Mesenchymal stem cell (in vitro differentiated cells and primary cell): ENCODE measurements at places on chromosomes 12 and 14.
A peak's percentile ranks its signal among the peaks of the same experiment; 100 is the strongest.

- no peak for DNase-seq
Observed at GRCh38 chr12:110343736-110344555, 59.6 kb downstream of the ANAPC7 start.

DNA sequence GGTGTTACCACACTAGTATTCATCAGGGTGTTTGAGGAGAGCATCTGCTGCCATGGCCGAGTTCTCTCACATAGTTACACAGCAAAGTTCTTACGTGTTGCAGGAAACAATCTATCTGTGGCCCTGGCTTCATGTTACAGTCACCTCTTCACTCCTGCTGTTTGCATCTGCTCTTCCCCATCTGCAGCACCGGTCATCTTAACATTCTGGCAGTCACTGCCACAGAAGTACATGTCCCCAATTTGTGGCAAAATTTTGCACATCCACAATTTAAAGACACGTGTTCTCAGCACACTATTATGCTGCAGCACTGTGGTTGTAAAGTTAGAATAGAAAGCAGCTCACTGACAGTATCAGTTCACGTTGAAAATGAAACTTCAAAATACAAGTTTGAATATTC lies 23.2 kb downstream of the MAPK1IP1L start:
- DNase-seq: peak; percentile 35

DNA sequence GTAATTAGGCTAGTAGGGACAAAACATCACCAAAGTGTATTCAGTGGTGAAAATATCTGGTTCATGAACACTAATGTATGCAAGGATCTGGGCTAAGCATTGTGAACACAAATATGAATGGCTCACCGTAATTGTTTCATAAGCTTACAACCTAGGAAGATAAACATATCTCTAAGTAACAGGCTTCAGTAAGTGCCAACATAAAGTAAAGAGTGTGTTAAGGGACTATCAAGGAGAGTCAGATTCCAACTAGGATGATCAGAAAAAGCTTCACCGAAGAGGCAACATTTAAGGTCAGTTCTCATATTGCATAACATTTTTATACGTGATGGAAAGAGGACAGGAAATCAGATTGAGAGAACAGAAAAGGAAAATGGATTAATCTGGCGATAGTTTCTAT lies 29.4 kb downstream of the ABCC9 start:
- DNase-seq: no peak

DNA sequence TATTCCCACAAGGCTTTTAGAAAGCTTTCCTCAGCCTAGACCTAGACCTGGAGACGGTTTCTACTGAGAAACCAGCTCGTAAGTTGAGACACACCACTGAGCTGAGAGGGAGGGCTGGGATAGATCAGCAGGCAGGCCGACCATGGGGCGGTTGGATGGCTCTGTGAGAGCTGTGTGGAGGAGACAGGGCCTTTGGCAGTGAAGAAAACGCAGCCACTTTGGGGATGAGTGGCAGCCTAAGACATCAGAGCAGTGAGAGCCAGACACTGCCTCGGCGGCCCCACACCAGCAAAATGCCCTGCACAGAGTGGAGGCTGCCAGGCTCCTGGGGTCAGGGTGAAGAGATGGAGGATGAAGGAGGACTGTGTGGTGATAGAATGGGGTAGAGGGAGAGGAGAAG lies 46.0 kb downstream of the CACNA2D4 start:
- no peak for DNase-seq

DNA sequence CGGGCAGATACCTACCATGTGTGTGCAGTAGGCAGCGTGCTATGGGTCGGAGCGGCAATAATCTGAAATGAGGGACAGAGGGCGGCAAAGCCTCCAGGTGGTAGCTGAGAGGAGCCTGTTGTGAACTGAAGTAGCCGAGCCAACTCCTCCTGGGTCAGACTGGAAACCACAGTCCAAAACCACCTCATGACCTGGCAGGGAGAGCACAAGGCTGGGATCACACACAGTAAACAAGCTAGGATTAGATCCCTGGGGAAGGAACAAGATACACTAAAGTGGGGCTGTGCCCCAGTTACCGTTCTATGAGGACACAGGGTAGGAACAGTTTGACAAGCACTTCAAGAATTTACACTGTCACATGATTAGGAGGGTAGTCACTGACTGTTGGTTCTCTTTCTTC lies 49.0 kb downstream of the AREL1 start:
- peak; percentile 35 for DNase-seq

DNA sequence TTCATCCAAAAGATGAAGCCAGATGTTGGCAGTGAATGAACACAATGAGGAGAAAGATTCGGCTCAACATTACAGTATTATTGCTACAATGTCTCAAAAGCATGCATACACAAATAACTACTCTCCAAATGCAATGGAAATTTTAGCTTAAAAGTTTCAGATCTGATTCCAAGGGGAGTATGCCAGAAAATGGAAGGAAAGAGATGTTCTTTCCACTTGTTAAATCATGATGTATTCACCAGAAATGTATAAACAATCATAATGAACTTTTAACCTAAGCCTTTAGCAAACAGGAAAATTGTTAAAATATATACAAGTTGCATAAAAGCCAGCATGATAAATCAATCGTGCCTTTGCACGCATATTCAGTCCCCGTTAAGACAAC lies 62.1 kb downstream of the SH2B3 start:
- DNase-seq: peak; percentile 56

DNA sequence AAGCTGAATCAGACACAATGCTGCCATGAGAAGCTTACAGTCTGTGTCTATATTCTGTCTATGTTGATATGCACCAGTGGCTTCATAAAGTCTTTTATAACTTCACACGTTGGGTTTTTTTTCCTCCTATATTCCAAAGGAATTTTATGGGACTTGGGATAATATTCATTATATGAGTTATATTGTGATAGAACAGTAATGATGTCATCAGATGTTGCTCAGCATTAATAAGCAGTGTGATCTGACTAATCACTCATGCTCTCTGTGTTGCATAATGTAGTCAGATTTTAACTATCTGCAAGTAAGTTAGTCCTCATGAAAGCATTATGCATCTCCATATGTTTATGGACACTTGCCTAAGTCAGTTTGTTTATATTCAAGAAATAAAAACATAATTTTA lies 159.6 kb downstream of the PLCZ1 start:
- DNase-seq: peak; percentile 6

DNA sequence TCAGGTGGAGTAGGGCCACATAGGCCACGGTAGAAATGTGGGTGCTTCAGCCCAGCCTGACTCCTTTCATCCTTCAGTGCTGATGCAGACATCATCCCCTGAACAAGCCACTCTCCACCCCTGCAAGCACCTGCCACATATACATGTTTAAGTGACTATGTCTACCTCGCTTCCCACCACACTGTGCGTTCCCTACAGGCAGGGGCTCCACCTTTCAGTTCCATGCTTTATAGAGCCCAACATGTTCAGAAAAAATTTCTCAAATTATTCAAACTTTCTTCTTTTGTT lies 11.6 kb downstream of the SLC7A7 start:
- DNase-seq: no peak

DNA sequence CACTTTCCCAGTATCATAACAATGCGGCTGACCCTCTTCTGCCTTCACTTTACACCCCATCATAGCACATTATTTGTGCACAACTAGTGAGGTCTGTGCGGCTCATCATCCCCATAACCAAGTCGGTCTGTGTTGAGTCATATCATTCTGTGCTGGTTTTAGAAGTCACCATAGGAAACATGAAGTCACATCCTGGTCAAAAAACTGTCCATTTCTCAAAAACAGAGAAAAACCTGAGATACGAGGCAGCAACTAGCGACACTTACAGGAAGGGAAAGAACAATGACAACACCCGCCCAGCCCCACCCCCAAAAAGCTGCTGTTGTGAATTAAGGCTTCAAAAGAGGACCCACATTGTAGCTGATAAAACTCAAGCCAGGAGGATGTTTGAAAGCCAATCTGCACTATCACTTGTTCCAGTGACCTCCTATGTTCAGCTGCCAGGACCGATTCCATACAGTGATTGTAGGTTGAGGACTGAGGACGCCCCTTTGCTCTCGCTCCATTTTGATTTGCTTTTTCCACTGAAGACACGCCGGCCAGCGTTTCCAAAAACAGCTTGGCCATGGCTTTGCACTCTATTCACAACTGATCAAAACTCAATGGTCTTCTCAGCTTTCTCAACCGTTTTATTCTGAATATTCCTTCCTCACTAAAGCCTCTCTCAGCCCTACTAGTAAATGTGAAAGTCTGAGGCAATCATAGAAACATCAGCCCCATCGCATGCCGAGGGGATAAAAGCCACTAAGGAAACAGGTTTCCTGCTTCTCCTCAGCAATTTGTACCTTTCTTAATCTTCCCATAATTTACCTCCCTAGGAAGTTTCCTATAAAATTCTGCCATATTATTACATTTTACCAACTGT lies 87.5 kb downstream of the DUSP16 start:
- DNase-seq: no peak
